ENCODE measurements at places on chromosomes 11 and 22. TPM values are rescaled to one million over a fixed set of nuclear protein-coding genes. Genes with fewer than 3 reads are reported as not detected.

DNA sequence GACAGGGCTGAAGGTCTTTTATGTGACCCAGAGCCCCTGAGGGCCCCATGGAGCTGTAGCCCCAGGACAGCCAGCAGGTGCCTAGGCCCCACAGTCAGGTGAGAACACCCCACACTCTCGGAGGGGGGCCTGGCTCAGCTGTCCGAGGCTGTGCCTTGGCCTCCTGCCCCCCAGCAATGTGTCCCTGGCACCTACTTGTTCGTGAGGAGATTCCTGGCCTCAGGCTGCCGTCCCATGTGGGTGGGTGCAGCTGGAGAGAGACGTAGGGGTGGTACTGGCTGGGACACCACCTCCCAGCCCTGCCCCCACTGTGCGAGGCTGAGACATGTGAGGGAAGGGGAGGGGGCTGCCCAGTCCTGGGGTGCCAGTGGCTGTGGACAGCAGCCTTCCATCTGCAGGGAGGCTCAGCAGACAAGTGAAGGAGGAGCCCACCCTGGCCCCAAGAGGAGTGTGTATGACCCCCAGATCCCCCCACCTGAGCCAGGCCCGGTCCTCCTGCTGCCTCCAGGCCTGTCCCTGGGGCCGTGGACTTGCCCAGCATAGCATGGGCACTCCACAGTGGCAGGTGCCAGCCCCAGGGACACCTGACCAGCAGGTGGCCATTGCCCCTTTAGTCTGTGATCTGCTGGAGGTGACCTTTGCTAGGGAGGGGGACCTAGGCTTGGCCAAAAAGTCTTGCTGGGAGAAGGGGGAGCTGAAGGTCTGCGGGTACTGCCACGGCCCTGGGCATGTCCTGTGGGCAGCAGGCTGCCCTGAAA lies 17.0 kb downstream of the IL17REL start:
- no peak overlapping the region for H3K27ac ChIP-seq
- H3K4me1 ChIP-seq = no peaks in the 10 kb centered on the region
- peaks cover 14% of the 10 kb centered on the region for H3K27me3 ChIP-seq
- H3K4me3 ChIP-seq = no peak overlapping the region

- no peak overlapping the region for H3K27ac ChIP-seq
- H3K27me3 ChIP-seq = no peaks in the 10 kb centered on the region
- H3K4me1 ChIP-seq = peaks cover 9% of the 10 kb centered on the region
- no peak overlapping the region for H3K4me3 ChIP-seq
- H3K36me3 ChIP-seq = peaks cover 8% of the 10 kb centered on the region
Measured at GRCh38 chr11:116782728-116783127, 5.1 kb downstream of the ZPR1 start.

- no peaks in the 10 kb centered on the region for H3K27me3 ChIP-seq
- H3K4me3 ChIP-seq = no peak overlapping the region
- no peak for DNase-seq
Measured at GRCh38 chr11:65714433-65714832, 2.4 kb downstream of the KAT5 start.

- no peaks in the 10 kb centered on the region for H3K27me3 ChIP-seq
- H3K27ac ChIP-seq = no peak overlapping the region
Measured at GRCh38 chr11:33932721-33933120, 40.8 kb upstream of the LMO2 start.

DNA sequence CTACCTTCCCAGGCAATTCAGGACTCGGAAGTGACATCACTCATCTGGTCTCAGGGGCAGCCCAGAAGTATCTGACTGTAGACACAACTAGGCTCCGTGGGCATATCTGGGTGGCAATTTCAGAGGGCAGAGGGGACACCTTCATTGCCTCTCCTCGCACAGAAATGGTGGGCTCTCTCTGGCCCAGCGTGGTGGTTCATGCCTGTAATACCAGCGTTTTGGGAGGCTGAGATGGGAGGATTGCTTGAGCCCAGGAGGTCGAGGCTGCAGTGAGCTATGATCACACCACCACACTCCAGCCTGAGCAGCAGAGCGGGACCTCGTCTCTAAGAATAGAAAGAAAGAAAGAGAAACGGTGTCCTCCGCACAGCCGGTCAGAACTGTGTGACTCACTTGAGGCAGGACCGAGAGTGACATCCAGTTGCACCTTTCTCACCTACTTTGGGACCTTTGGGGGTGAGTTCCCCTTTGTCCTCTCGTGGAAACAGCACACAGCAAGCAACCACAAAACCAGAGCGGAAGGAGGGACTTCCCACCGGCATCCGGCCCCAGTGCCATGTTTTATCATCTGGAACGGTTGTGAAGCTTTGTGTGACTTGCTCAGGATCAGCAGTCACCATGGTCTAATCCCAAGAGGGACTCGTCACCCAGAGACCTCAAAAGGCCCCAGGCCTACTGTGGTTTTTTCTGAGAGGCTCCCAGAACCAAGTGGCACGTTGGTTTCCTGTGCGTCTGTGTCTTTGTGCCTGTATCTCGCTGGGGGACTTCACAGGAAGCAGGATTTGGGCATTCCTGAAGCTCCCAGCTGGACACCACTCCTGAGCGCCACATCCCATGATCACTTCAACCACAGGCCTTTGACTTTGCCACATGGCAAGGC lies 38.4 kb upstream of the EMID1 start:
- no peak overlapping the region for H3K27ac ChIP-seq
- no peaks in the 10 kb centered on the region for H3K27me3 ChIP-seq
- no peak for DNase-seq
- H3K4me1 ChIP-seq = no peaks in the 10 kb centered on the region

DNA sequence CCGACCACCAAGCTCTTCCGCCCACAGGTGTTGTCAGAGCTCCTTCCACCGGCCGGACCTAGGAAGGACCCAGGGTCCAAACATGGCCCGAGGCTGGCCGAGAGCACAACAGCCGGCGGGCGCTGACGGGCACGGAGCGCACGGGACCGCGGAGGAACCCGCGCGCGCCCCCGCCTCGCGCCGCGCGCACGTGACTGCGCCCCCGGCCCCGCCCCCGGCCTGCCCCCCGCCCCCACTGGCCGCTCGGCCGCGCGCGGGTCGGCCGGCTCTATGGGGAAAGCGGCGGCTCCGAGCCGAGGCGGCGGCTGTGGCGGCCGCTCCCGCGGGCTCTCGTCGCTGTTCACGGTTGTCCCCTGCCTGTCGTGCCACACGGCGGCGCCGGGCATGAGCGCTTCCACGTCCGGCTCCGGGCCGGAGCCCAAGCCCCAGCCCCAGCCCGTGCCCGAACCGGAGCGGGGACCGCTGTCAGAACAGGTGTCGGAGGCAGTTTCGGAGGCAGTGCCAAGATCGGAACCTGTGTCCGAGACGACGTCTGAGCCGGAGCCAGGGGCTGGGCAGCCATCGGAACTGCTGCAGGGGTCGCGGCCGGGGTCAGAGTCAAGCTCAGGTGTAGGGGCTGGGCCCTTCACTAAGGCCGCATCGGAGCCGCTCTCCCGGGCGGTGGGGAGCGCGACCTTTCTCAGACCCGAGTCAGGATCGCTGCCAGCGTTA lies at the start of gene OSBP2:
Gene OSBP2 (plus strand): TSS at position 235 of the 711 bp plus-strand sequence. CDS start 36 bp downstream, at position 271.
- peaks cover 7% of the 10 kb centered on the region for H3K4me1 ChIP-seq
- no peaks in the 10 kb centered on the region for H3K27me3 ChIP-seq
- H3K4me3 ChIP-seq = peak within 1 kb of the TSS; percentile 72
- no peak for DNase-seq

DNA sequence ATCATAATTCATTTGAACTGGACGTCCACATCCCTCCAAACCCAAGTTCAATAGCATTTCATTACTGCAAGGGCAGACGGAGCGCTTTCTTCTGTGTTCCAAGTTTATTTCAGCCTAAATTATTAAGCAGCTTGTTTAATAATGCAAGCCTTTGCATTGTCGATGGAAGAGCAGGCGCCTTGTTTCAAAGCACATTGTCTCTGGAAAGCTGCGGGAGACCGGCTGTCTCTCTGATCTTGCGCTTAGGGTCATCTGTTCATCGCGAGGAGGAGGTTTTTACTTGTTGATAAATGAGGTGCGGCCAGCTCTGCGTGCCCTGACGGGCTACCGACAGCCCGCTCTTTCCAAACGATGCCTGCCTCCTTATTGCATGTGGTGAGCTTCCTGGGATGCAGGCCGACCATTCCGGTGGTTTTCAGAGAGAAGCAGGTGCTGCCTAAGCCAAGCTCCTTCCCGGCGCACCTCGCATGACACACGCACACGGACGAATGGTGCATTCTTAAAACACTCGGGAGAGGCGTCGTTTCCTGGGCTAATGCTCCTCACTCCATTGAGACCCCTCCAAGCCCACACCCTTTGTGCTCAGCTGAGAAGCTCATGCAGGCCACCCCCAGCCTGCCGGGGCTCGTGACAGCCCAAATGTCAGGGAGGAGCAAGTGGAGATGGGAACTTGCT lies 456.9 kb downstream of the BRD1 start:
- H3K4me1 ChIP-seq = no peaks in the 10 kb centered on the region
- H3K4me3 ChIP-seq = no peak overlapping the region
- DNase-seq = no peak
- no peak overlapping the region for H3K27ac ChIP-seq
- peaks cover 8% of the 10 kb centered on the region for H3K27me3 ChIP-seq
- no peaks in the 10 kb centered on the region for H3K36me3 ChIP-seq

GRCh38 chr11:77104727-77105126 lies 2.1 kb downstream of the OMP start:
- no peak for DNase-seq
- H3K4me1 ChIP-seq = no peaks in the 10 kb centered on the region
- no peak overlapping the region for H3K4me3 ChIP-seq

GRCh38 chr11:110053848-110054414 lies 39.3 kb upstream of the ZC3H12C start:
- no peaks in the 10 kb centered on the region for H3K27me3 ChIP-seq
- no peaks in the 10 kb centered on the region for H3K4me1 ChIP-seq
- H3K4me3 ChIP-seq = no peak overlapping the region
- H3K27ac ChIP-seq = no peak overlapping the region
- no peak for DNase-seq
- H3K36me3 ChIP-seq = no peaks in the 10 kb centered on the region

GRCh38 chr11:4464216-4465159 lies 15.4 kb downstream of the OR52K2 start:
- no peaks in the 10 kb centered on the region for H3K27me3 ChIP-seq
- no peak overlapping the region for H3K4me3 ChIP-seq
- no peak overlapping the region for H3K27ac ChIP-seq
- no peaks in the 10 kb centered on the region for H3K36me3 ChIP-seq
- DNase-seq = no peak
- no peaks in the 10 kb centered on the region for H3K4me1 ChIP-seq

- peaks cover 32% of the 10 kb centered on the region for H3K4me1 ChIP-seq
- peak overlapping the region; percentile 95 for H3K4me3 ChIP-seq
- DNase-seq = no peak
- H3K27ac ChIP-seq = peak overlapping the region; percentile 95
- peaks cover 35% of the 10 kb centered on the region for H3K36me3 ChIP-seq
Measured at GRCh38 chr11:124623861-124624525, 1.3 kb downstream of the TBRG1 start.

The ZNF214 gene
- total RNA-seq = 1.4 TPM

The SCUBE1 gene
- total RNA-seq = 0.51 TPM
